Fibroblast of villous mesenchyme (primary cell): ENCODE measurements at places on chromosomes 7 and 10. TPM values are rescaled to one million over a fixed set of nuclear protein-coding genes. Genes with fewer than 3 reads are reported as not detected.

GRCh38 chr10:130401860-130402765, 265.9 kb downstream of the GLRX3 start:
- DNase-seq, result no peak

The LIPM gene
- total RNA-seq, result not detected in 2 replicates

The C10orf105 gene
- total RNA-seq, result under 0.01 TPM in 1 of 2 replicates, not detected in the other

GRCh38 chr7:4149236-4149635, 532.9 kb upstream of the FOXK1 start:
- DNase-seq, result no peak

The SFXN3 gene
- total RNA-seq, result 81.6 and 97.0 TPM in 2 replicates

DNA sequence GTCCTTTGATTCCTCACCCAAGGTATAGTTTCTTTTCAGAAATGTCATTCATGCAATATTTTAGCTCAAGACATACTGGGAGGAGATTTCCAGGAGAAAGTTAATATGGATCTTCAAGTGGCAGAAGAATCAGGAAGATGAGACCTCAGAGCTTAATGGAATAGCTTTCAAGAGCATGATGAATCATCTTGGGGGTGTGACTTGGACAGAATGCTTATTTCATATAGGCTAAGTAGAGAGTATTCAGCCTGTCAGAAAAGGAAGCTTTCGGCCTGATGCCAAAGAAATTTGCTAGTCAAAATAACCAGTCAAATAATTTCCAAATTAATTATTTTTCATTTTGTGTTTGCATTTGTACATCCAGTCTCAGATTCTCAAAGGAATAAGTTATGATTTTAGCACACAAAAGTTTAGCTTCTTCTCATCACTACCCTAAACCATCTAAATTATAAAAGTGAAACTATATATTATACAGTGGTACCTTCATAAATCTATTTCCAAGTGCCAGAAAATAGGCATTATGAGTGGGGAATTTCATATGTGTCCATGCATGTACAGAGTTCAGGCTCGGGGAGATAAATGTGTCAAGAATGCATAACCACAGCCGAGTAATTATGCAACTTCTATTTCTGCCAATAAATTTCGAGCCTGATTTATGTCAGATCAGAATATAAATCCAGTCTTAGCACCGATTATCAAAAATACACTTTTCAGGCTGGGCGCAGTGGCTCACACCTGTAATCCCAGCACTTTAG, 27.3 kb upstream of the CALD1 start:
- peak; percentile 67 for DNase-seq

The ZNF277 gene
- 22.2 and 29.8 TPM in 2 replicates for total RNA-seq

The VPS37D gene
- total RNA-seq, result 3.0 and 4.2 TPM in 2 replicates

DNA sequence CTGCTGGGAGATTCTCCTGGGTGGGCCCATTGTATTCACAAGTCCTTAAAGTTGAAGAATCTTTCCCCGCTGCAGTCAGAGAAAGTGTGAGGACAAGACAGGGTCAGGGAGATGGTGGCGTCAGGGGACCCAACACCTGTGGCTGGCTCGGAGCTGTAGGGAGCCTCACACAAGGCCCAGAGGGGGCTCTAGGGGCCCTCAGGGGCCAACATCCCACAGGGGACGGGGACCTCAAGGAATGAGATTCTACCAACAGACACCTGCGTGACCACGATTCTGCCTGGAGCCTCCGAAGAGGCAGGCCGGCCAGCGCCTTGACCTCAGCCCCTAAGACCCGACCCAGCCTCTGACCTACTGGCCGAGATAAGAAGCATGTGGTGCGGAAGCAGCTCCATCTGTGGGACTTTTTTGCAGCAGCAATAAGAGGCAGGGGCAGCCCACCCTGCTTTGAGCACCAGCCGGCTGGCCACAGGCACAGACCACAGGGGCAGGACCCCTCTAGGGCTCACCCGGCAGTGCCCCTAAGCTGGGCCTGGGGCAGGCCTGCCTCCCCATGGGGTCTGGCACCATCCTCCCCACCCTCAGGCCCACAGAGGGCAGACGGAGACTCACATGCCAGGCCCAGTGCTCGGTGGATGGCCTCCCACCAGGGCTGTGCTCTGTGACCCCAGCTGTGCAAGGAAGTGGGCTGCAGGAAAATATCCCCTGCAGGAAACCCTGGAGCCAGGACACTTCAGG, 13.2 kb downstream of the RASGEF1A start:
- DNase-seq, result no peak

DNA sequence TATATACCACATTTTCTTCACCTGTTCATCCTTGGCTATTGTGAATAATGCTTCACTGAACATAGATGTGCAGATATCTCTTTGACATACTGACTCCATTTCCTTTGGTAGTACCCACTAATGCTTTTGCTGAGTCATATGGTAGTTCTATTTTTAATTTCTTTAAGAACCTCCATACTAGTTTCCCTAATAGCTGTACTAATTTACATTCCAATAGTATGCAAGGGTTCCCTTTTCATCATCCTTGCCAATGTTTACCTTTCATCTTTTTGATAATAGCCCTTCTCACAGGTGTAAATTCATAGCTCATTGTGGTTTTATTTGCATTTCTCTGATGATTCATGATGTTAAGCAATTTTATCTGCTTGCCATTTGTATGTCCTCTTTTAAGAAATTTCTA, 159.9 kb downstream of the CALCR start:
- no peak for DNase-seq

- peak; percentile 48 for DNase-seq
Observed at GRCh38 chr7:70856901-70857630, 274.9 kb upstream of the GALNT17 start.

The HTR7 gene
- 0.86 and 2.3 TPM in 2 replicates for total RNA-seq

GRCh38 chr10:11600280-11600679, 11.2 kb downstream of the USP6NL start:
- DNase-seq, result no peak

DNA sequence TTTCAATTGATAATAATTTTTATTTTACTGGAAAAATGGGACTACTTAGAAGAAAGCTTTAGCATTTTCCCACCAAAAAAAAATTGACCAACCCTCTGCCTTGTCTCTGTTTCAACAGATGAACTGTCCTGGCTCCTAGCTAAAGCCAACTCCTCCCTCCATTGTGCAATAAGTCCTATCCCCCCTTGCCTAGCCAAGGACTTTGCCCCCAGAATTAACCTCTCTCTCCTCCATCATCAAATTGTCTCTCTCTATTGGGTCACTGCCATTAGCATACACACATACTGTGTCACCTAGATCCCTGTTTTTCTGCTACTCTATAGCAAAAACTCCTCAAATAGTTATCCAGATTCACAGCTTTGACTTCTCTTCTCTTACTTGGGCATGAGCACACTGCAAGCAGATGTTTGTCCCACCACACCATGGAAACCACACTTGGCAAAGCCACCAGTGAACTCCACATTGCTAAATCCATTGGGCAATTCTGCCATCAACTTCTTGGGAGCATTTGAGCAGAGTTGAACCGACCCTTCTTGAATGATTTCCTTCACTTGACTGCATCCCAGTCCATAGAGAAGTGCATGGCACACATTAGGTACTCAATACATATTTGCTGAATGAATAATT, 91.4 kb upstream of the NEBL start:
- no peak for DNase-seq

DNA sequence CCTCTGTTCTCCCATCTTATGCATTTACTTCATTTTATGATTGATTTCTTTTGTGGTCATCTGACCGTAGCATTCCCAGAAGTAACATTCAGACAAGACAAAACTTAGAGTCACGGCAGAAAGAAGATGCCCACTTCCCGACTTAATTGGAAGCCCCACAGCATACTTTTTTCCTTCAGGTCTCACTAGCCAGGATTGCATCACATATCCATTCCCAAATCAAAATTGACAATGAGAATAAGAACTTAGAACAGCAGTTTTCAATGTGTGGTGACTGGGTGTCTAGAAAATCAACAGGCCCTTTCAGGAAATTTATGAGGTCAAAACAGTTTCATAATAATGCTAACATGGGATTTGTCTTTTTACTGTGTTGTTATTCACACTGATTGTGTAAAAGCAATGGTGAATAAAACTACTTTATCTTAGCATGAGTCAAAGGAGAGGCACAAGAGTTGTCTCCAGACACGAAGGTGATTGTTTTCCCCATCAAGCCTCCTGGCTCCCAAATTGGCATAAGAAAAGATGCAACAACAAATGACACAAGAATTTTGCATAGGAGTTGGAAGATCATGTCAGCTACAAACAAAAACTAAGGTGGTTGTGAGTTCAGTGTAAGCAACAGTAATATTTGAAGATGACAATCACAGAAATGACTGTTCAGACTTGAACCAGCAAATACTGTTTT, 493.9 kb downstream of the HTR7 start:
- DNase-seq, result peak; percentile 52

DNA sequence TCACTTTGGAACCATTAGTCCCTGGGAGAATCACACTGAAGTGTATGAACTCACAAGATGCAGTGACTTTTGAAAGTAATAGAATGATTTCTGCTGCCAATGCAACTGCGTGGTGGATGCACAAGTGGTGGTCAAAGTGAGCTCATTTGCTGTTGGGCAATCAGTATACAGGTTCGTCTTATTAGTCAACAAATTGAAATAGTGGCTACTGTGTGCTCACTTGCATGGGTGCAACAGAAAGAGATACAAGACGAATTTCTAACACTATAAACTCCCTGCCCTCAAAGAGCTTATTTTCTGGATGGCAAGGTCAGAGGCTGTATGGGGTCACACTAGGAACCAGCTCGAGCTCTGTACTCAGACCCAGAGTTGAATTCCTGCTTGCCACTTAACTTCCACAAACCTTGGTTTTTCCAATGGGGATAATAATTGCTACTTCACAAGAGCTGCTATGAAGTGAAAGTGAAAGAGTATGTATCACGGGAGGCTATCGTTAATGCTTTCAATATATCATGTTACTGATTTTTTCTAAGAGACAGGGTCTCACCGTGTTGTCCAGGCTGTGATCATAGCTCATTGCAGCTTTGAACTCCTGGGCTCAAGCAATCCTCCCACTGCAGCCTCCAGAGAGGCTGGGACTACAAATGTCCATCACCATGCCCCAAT, 8.3 kb upstream of the BCL7B start:
- peak; percentile 42 for DNase-seq

DNA sequence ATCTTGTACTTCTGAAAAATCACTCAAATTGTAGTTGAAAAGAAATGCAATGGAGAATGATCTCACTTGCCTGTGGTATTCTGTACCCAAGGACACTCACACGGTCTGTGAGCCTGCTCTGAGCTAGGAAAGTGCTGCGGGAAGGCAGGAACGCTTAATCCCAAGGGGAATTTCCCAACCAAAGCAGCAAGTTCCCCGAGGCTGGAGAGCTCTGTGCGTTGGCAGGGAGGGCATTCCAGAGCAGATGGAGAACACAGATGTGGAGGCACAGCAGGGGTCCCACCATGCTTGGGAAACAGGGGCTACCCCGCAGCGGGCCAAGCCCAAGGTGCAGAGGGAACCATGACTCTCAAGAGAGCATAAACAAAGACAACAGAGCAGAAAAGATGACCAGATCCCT, 13.6 kb downstream of the SVIL start:
- DNase-seq, result peak; percentile 96

DNA sequence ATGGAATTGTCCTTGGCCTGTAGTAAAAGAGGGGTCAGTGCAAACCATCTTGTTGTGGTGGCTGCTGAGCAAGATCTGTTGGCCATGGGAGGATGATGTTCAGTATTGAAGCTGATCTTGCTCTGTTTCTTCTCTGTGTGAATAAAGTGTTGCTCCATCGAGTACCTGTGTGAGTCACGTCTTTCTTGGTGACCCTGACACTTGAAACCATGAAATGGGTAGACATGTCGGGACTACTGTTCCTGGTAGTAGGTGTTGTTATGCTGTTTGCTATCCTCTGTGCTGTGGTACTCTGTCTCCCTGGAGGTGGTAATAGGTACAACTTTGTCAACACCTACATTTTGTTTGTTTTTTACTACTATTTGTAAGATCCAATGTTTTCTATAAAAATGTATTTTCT, 330.6 kb downstream of the MDFIC start:
- no peak for DNase-seq

DNA sequence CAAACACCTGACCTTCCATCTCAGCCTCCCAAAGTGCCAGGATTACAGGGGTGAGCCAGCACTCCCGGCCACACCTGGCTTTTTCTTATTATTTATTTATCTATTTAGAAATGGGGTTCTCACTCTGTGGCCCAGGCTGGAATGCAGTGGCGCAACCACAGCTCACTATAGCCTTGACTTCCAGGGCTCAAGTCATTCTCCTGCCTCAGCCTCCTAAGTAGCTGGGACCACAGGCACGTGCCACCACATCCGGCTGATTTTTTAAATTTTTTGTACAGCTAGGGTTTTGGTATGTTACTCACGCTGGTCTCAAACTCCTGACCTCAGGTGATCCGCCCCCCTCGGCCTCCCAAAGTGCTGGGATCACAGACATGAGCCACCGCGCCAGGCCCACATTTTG, 56.9 kb upstream of the MYL10 start:
- no peak for DNase-seq

The POLR2J3 gene
- total RNA-seq, result 33.2 and 43.6 TPM in 2 replicates

DNA sequence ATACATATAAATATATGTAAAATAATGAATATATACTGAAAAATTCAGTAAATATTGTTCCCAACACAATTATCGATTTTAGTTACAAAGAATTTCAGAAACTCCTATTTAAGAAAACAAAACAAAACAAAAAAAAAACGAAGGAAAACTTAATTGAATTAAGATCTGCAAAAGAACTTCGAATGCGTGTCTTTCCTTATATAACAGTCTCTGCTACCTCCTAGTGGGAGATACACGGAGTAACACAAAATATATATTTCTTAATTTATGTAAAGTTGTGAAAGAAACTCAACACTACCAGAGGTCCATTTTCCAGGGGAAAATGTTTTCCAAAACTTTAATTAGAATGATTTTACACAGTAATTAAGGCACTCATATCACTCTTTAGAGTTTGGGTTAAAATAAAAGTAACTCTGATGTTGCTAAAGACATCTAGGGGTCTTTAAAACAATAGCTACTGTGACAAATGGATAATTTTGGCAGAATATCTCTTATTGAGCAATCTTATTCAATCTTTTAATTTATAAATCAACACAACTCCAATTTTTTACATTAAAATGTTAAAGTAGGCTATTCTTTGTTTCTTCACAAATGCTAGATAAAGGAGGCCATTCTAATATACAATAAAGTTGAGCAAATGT, 41.6 kb downstream of the NEBL start:
- peak; percentile 43 for DNase-seq

The NKX2-3 gene
- total RNA-seq, result not detected in 2 replicates

GRCh38 chr7:69002416-69002815, 595.9 kb upstream of the AUTS2 start:
- no peak for DNase-seq
